Activated CD8-positive, alpha-beta T cell treated with anti-CD3 and anti-CD28 coated beads for 36 hours (primary cell): ENCODE measurements at places on chromosomes 4 and X. TPM values are rescaled to one million over a fixed set of nuclear protein-coding genes. Genes with fewer than 3 reads are reported as not detected.

Gene CPEB2
- total RNA-seq = 5.3 TPM

Gene PF4V1
- not detected for total RNA-seq

Gene RAB41
- not detected for total RNA-seq

Gene BST1
- 0.65 TPM for total RNA-seq

Gene BCOR
- 39.6 TPM for total RNA-seq

Gene HPRT1
- total RNA-seq = 118 TPM

Gene FAM241A
- total RNA-seq = 4.1 TPM
